DMS53 (cell line): ENCODE measurements at places on chromosomes 2 and 18.

DNA sequence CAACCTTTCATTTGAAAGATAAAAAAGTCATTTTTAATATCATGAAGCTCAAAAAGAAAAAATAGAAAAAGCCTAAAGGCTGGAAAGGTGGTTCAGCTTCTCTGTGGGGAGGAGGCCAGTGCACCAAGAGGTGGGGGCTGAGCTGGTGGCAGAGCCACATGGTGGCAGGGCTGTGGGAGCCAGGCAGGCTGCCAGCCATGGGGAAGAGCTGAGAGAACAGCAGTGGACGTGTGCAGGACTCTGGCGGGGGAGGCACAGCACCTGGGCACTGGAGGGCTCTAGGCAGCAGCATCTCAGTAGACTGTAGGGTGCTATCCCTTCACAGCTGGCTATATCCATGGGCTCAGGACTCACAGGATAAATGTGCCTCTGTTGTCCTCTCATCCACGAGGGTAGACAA is 47.8 kb downstream of the STK25 start:
- DNase-seq, result no peak

DNA sequence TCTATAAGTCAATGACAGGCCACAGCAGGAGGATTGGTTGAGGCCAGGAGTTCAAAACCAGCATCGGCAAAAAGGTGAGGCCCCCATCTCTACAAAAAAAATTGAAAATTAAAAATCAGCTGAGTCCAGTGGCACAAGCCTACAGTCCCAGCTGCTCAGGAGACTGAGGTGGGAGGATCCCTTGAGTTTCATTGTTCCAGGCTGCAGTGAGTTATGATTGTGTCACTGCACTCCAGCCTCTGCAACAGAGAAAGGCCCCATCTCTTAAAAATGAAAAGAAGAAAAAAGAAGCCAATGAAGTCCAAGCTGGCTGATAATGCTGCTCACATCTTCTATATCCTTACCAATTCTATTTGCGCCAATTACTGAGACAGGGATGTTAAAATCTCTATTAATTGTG is 39.1 kb downstream of the MRPS5 start:
- DNase-seq, result no peak

DNA sequence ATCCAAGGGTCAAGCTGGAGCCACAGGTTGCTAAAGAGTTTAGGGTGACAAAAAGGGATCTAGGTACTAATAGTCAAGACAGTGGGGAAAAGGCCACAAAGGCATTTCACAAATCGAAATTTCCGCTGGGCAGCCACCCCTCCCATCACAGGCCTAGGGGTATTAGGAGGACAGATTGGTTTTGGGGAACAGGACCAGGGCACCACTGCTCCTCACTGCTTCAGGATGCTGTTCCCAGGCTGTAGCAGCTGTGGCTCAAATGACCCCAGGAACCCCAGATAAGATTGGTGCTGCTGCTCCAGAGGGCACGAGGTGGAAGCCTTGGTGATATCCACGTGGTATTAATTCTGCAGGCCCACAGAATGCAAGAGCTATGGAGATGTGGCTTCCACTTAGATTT is 22.7 kb downstream of the KLHL23 start:
- no peak for DNase-seq

DNA sequence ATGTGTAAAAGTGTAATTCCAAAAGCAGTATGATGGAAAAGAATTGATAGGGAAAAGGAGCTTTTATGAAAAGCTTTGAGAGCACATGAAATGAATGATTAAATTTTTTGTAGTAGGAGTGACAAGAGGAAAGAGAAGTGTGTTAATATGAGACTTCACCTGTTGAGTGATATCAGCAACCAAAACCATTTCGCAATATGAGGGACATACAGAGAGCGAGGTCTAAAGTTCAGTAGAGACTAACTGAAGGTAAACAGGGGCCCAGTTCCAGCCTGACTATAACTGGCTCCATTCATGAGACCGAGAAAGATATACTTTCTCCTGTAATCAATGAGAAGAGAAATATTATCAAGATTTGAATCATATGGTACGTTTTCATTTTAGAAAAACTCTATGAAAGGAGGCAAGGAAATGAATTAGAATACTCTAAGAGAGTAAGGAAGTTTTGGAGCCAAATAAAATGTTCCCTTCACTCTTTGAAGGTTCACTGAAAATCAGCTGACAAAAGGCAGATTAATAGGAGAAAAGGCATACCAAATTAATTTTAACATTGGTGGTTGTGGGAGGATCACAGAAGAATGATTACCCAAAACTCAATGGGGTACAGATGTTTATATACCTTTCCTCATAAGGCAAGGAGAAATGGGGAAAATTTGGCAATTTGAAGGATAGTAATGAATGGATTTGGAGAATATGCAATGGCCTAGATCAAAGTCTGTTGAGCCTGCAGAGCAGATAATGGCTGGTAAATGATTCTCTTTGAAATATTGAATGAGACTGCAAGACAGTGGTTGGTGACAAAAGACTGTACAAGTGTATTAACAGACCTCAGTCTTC is 932.2 kb downstream of the TDRD15 start:
- DNase-seq, result no peak

GRCh38 chr2:8576525-8577167 is 105.2 kb upstream of the ID2 start:
- no peak for DNase-seq
